Transverse colon (tissue), 4 donors: ENCODE measurements at places on chromosomes 1 and 21. TPM values are rescaled to one million over a fixed set of nuclear protein-coding genes. Genes with fewer than 3 reads are reported as not detected.

- peak; percentile 59 for DNase-seq
- H3K36me3 ChIP-seq: no peaks in the 10 kb centered on the region
- H3K27ac ChIP-seq: peak within 1 kb of the TSS; percentile 54
- H3K4me3 ChIP-seq: peak within 1 kb of the TSS; percentile 29
- no peaks in the 10 kb centered on the region for H3K27me3 ChIP-seq
Observed at GRCh38 chr1:248755517-248755916, at the start of gene LYPD8. Gene LYPD8 (minus strand): TSS chr1:248755759. CDS start chr1:248751081, 4,678 bp downstream.

GRCh38 chr1:224435318-224435763 lies 744 bp upstream of the WDR26 start:
- peak overlapping the region; percentile 98 for H3K27ac ChIP-seq
- no peaks in the 10 kb centered on the region for H3K36me3 ChIP-seq
- no peaks in the 10 kb centered on the region for H3K27me3 ChIP-seq
- H3K4me1 ChIP-seq: peaks cover 43% of the 10 kb centered on the region
- no peak for DNase-seq

GRCh38 chr1:164803366-164803765 lies 244.4 kb downstream of the PBX1 start:
- H3K36me3 ChIP-seq: peaks cover 12% of the 10 kb centered on the region
- H3K27ac ChIP-seq: no peak overlapping the region
- no peak for DNase-seq
- H3K4me1 ChIP-seq: no peaks in the 10 kb centered on the region
- no peaks in the 10 kb centered on the region for H3K27me3 ChIP-seq

DNA sequence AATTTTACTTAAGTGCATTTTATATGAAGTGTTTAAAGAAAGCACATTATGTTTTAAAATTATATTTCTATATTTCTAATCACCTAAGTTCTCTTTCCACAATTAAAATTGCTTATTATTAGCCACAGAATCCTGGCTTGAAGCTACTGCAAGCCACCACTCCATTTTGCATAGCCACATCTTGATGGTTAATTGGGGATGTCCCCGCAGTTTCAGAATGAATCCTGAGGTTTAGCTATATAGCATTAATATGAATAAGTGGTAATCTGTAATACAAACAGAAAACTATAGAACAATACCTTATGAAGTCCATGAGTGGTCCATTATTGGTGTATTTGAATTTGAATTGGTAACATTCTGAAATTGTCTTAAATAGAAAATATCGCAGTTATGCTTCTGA lies 11.6 kb upstream of the GOLPH3L start:
- H3K27me3 ChIP-seq: no peaks in the 10 kb centered on the region
- no peaks in the 10 kb centered on the region for H3K4me1 ChIP-seq
- H3K27ac ChIP-seq: no peak overlapping the region
- H3K4me3 ChIP-seq: no peak overlapping the region
- no peak for DNase-seq

- H3K27me3 ChIP-seq: no peaks in the 10 kb centered on the region
- no peaks in the 10 kb centered on the region for H3K36me3 ChIP-seq
- no peak overlapping the region for H3K27ac ChIP-seq
- DNase-seq: no peak
- no peak overlapping the region for H3K4me3 ChIP-seq
- no peaks in the 10 kb centered on the region for H3K4me1 ChIP-seq
Observed at GRCh38 chr1:189103956-189104355, 1373.7 kb downstream of the BRINP3 start.

DNA sequence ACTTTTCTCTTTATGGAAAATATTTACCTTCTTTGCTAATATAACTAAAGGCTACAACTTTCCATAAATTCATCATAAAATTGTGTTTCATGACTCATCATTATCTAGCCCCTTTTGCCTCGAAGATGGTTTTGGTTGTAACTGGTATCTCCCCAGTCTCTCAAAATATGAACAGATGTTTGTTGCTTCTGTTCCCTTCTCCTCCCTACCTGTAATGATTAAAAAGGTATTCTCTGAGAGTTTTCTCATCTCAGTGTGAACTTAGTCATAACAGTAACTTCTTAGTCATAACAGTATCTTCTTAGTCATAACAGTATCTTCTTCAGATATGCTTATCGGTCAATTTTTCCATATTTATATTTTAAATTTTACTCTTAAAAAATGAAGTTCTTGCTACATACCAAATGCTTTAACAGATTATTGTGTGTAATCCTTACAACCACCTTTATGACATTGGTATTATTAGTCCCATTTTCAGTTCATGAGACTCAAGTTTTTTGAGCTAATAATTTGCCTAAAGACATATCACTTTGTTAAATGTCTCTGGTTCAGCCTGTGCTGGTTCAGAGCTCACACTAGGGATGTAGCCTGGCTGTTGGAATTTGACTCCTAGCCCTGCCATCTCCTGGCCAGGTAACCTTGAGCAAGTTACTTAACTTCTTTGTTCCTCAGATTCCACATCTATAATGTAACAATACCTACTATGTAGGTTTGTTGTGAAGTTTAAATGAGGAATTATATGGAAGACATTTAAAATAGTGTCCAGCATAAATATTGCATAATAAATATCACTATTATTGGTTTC lies 32.6 kb downstream of the ATP1B1 start:
- H3K36me3 ChIP-seq: no peaks in the 10 kb centered on the region
- no peak overlapping the region for H3K27ac ChIP-seq
- DNase-seq: no peak
- no peak overlapping the region for H3K4me3 ChIP-seq
- no peaks in the 10 kb centered on the region for H3K4me1 ChIP-seq

ZNF683 gene
- not detected for total RNA-seq
